Ureter (tissue), 1 donor: ENCODE measurements at places on chromosomes 2 and 18.

GRCh38 chr2:212227755-212228154, 310.8 kb downstream of the ERBB4 start:
- no peak for DNase-seq

- no peak for DNase-seq
These were observed 936.1 kb upstream of the ACVR2A start for GRCh38 chr2:146908776-146909175.

DNA sequence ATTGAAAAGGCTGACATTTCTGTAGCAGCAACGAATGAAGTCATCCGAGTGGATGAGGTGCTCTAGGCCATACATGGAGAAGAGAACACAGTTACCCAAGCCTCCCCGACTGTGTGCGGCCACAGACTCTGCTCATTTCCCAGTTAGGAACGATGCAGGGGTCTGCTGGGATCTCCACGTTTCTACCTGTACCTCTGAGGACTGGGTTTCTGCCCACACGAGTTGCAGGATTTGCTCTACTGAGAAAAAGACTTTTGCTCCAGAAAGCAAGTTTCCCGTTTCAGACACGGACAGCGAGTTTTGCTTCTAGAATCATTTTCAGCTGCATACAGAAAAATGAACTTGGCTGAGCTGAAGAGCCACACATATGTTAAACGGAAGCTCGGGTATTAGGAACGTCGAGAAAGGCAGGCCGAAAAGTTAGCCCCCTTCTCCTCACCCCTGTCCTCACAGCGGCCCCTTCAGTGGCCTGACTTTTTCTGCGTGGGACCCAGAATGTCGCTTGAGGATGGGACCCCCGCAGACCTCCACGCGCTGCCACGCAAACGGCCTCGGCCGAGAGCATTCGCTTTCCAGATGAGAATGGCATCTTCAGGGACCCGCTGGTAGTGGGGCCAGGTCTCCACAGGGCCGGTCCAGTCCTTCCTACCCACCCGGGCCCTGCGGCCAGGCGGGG, 582 bp upstream of the RAB31 start:
- no peak for DNase-seq

GRCh38 chr2:158043181-158043948, 58.3 kb upstream of the UPP2 start:
- no peak for DNase-seq

GRCh38 chr18:57002627-57003026, 144.3 kb upstream of the BOD1L2 start:
- DNase-seq = no peak
